DMS53 (cell line): ENCODE measurements at places on chromosomes 2 and 18.

DNA sequence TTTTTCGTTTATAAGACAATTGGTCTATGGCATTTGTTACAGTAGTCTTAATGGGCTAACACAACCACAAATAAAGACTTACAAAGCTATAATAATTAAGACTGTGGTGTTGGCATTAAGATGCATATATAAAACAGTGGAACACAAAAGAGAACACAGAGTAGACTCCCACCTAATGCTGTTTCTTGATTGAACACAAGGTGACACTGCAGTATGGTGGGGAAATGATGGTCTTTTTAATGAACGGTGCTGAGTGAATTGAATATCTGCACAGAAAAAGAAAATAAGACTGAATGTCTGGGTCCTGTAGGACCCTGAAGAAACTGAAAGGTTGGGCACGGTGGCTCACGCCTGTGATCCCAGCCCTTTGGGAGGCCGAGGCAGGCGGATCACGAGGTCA is 1136.6 kb upstream of the NXPH2 start:
- no peak for DNase-seq

DNA sequence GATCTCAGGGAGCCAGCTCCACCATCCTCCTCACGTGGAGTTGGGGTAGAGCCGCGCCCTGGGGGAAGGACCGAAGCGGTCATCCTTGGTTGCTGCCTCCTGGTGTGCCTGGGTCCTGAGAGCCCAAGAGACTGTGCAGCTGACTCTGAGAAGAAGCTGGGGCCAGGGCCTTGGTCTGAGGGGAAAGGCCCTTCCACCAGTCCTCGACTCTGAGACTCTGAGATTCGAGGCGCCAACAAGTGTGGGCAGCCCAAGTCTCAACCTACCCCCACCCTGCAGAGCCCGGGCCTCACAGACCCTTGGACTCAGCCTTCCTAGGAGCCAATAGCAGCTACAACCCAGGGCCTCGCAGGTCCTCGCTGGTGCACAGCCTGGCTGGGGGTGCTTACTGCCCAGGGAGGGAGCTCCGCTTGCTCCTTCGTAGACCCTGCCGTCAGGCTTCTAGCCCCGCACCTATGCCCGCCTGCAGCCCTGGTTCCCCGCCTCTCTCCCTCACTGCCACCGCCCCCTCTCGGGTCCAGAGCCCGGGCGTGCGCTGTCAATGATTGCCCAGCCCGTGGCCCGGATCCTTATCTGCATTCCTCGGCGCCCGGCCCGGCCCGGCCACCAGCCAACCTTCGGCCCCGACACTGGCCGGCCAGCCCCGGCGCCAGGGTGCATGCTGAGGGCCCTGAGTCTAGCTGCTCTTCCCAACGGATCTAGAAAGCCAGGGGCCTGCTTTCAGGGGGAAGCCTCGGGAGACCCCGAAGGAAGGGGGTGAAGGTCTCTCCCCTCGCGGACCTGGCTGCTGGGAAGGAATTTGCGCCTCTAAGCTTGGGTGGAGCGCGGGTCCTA is 2.0 kb downstream of the IHH start:
- DNase-seq: peak; percentile 62

- DNase-seq: no peak
These were observed 31.4 kb upstream of the RHOB start for GRCh38 chr2:20415511-20415918.

DNA sequence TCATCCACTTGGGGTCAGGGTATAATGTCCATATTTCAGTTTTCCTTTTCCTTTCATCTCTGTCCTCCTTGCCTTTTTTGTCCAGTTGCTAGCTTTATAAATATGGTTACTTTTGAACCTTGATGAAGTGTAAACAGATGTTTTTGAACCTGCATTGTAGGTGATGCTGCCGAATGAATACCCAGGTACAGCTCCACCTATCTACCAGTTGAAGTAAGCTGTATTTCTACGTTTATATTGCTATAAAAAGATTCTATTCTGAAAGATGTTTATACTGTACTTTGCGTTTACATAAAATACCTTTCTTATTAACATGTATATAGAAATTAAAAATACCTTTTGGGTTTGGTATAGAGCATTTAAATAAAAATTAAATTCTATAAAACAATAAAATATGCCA is 2.2 kb downstream of the IMPACT start:
- DNase-seq: no peak

DNA sequence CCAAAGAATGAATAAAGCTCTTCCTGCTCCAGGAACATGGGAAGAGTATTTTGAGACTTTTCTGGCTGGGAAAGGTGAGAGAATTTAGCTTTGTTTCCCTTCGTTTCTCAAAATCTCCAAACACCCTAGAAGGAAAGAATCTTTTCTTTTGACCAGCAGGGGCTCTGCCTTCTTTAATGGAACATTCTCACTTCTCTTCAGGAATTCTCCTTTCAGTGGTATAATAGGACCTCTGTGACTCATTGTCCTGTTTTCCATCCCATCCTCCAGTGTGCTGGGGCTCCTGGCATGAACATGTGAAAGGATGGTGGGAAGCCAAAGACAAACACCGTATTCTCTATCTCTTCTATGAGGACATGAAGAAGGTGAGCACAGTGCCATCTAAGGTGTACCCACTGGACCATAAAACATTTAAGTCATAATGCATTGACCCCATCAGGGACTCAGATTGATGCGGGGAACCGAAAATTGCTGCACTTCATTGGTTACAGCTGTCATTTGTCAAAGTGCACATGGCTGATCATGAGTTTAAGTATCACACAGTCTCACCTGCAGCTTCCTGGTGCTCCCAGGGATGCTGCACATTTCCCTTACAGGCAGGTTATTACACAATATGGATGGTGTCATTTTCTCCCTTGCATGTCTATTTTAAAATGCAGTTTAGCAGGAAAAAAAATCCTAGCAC is 5.5 kb downstream of the SULT1C4 start:
- DNase-seq: peak; percentile 37

- no peak for DNase-seq
These were observed 86.9 kb downstream of the SESTD1 start for GRCh38 chr2:179177694-179178093.

GRCh38 chr18:37577051-37577611 is 11.5 kb upstream of the CELF4 start:
- DNase-seq: no peak

GRCh38 chr2:9655441-9656269 is 24.9 kb upstream of the YWHAQ start:
- DNase-seq: no peak

DNA sequence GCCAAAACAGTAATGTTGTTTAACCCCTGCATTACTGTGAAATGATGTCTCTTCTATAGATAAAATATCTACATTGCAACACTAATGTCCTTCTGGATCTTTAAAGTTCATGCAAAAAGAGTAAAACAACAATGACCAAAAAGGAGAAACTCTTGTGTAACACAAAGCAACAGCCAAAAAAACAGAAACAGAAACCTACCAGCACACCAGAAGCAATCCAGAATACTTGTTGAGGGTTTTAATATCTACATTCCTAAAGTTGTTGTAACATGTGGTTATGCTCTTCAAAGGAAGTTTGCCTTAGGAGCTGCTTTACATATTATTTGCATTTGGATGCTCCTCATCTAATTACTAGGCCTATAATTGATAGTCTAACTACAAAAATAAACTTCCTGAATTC is 157.2 kb downstream of the BABAM2 start:
- DNase-seq: no peak

GRCh38 chr2:72114693-72115051 is 33.0 kb downstream of the CYP26B1 start:
- DNase-seq: no peak

DNA sequence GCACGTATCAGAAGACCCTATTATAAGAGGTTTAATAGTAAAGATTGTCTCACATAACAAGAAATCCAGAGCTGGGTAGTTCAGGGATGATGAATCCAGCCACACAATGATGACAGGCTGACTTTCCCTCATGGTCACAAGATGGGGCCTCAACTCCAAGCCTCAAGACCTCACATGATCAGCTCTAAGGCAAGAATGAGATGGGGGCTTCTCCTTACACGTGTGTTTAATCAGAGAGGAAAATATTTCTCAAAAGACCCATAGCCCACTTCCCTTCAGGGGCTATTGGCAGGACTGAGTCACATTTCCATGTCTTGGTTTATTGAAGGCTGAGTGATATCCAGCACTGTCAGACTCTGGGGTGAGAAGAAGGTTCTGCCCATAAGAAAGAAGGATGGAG is 100.2 kb upstream of the FOSL2 start:
- no peak for DNase-seq

DNA sequence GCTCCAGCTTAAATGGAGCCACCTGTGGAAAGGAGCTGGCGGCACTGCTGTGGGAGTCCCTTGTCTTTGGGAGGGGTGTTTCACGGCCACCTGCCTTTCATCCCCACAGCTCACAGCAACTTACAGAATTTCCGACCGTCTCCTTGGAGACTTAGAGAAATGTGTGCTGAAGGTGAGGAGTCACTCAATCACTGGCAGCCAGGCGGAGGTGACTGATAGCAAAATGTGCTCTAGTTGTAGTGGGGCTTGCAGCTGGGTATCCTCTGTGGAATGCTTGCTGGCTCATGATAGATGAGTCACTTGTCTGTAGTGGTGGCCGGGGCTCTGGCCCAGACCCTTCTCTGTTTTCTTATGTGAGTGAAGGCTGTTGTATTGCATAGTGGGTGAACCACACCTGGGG is 110.7 kb downstream of the SH3RF3 start:
- peak; percentile 49 for DNase-seq

DNA sequence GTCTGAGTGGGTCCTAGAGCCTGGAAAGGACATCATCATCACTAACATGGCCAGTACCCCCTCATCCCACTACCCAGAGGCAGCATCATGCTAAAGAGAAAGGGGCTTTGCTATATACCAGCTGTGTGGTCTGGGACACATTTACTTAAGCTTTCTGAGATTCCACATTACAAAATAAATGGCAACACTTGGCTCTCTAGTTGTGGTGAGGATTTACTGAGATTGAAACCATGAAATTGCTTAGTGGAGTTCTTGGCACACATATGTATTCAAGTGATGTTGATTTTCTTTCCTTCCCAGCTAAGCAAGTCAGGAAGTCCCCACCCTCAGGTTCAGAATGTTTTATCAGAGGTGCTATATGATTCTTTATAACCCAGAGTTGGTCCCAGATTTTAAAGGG is 362.0 kb downstream of the CLIP4 start:
- DNase-seq: no peak

- no peak for DNase-seq
These were observed 57.1 kb upstream of the MSH6 start for GRCh38 chr2:47725808-47726207.

DNA sequence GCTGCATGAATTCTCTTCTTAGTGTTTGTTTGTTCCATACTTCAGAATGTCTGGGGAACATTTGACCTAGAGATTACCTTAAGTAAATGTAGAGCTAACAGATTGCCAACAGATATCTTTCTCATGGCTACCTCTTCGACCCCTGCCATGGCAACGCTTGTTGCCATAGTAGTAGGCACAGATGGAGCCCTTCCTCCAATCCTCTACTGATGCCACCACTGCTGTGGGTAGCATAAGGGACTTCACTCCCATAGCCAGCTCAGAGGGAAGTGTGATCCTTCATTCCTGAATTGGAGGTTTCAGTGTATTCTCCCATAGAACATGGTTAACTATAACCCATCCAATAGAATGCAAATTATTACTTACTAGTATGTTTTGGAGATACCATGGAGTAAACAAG is 543.6 kb upstream of the NRP2 start:
- no peak for DNase-seq

- DNase-seq: no peak
These were observed 218.8 kb upstream of the NRP2 start for GRCh38 chr2:205463466-205464025.
